ENCODE measurements at places on chromosomes 7 and 10. TPM values are rescaled to one million over a fixed set of nuclear protein-coding genes. Genes with fewer than 3 reads are reported as not detected.

C10orf62 gene
- not detected for total RNA-seq

- DNase-seq, result no peak
These were observed 5.8 kb upstream of the ZNF22 start for GRCh38 chr10:44994752-44995530.

- DNase-seq, result no peak
These were observed 7.7 kb downstream of the CCDC136 start for GRCh38 chr7:128799451-128799850.

DNA sequence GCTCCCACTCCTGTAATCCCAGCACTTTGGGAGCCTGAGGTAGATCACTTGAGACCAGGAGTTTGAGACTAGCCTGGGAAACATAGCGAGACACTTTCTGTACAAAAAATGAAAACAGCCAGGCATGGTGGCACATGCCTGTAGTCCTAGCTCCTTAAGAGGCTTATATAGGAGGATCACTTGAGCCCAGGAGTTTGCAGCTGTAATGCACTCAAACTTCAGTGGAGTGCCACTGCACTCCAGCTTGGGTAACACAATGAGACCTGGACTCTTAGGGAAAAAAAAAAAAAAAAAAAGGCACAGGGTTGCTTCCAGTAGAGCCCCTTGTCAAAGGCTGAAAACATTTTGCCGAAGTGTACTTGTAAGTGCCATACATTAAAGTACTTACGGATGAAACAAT is 195.3 kb downstream of the PHTF2 start:
- DNase-seq, result no peak

GRCh38 chr10:115937768-115938056 is 335.3 kb downstream of the GFRA1 start:
- DNase-seq, result no peak

GRCh38 chr7:30164567-30164966 is 29.8 kb downstream of the MTURN start:
- DNase-seq, result peak; percentile 70
